ENCODE measurements at places on chromosomes 3 and 15. TPM values are rescaled to one million over a fixed set of nuclear protein-coding genes. Genes with fewer than 3 reads are reported as not detected.

The BUB1B gene
- 12.8 TPM for total RNA-seq

The KBTBD13 gene
- not detected for total RNA-seq

The SIDT1 gene
- total RNA-seq, result 0.09 TPM

The PATL2 gene
- total RNA-seq, result 0.09 TPM

The IMPG2 gene
- total RNA-seq, result 0.85 TPM

Measured in dermis blood vessel endothelial cell (primary cell).